ENCODE measurements at places on chromosomes 6 and 20. TPM values are rescaled to one million over a fixed set of nuclear protein-coding genes. Genes with fewer than 3 reads are reported as not detected.

The SIRPD gene
- not detected for polyA plus RNA-seq

The CAGE1 gene
- 0.09 TPM for polyA plus RNA-seq

The SLCO4A1 gene
- polyA plus RNA-seq, result 6.8 TPM

The PPP1R16B gene
- polyA plus RNA-seq, result 6.5 TPM

GRCh38 chr20:298776-299391, 1.5 kb downstream of the ZCCHC3 start:
- DNase-seq, result no peak

GRCh38 chr6:22108199-22108598, 188.6 kb downstream of the PRL start:
- no peak for DNase-seq

- peak; percentile 29 for DNase-seq
Measured at GRCh38 chr6:57173056-57173885, 1.1 kb downstream of the BAG2 start.

DNA sequence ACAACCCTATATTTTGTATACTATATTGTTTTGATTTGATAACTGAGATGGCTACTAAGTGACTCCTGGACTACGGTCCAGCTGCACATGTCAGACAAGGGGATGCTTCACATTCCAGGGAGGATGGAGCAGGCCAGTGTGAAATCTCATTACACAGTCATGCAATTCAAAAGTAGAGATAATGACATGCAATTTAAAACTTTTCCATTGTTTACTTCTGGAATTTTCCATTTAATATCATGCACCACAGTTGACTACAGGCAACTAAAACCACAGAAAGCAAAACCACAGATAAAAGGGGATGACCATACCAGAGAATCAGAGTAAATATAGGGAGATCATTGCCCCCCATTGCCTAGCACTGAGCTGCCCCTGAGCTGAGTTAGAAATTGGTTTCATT, 366.4 kb downstream of the BTBD9 start:
- DNase-seq, result no peak

DNA sequence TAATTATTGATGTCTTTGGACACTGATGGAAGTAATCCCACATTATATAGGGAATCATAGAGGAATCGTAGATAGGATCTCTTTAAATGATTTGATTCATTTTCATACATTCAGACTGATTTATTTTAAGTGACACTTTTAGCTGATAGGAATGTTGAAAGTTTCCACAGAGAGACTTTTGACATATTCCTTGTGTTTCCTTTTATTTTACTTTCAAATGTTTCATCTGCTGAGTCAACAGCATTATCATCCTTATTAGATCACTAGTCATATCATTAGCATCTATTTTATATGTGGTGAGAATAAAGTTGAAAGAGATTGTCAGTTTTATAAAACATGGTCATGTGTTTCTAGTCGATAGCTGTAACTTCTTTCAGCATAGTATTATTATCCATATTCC, 13.4 kb downstream of the DCBLD1 start:
- DNase-seq, result no peak

- no peak for DNase-seq
Measured at GRCh38 chr6:6863970-6864639, 243.7 kb upstream of the RREB1 start.

DNA sequence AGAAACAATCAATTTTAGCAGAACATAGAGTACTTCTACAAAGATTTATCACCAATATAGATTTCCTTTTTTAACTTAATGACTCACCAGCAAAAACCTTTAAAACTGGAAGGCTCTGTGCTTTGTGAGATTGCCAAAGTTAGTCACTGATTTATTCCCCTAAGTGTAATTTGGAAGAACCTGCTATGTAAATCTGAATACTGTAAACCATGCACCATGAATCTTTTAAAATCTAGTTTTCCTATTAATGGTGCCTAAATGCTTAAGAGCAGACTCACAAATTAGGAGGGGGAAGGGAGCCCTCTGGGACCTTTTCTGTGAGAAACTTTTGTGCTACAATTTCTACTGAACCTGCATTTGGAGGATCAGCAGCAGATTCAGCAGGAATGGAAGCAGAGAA, 57.8 kb upstream of the PNRC1 start:
- peak; percentile 60 for DNase-seq

- no peak for DNase-seq
Measured at GRCh38 chr20:46214824-46215488, 93.3 kb downstream of the CDH22 start.

DNA sequence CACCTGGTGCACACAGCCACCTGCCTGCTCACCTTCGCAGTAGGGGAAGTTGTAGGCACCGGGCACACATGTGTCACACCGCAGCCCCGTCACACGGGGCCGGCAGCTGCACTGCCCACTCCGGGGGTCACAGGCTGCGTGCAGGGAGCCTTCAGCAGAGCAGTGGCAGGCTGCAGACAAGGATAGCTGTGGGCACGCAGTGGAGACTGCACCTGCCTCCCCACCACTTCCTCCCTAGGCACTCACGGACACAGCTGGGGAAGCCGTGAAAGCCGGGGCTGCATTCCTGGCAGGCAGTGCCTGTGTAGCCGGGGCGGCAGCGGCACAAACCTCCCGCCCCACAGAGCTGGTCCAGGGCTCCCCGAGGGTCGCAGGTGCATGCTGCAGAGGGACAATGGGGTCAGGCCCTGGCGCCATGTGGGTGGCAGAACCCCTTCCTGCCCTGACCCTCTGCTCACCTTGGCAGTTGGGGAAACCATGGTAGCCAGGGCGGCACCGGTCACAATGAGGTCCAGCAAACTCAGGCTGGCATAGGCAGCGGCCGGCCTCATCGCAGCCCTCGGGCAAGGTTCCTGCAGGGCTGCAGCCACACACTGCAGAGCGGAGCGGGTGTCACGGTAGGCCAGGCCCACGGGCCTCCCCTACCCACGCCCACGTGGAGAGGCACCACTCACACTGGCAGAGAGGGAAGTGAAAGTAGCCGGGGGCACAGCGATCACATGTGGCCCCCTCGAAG, 29.4 kb downstream of the LAMA5 start:
- no peak for DNase-seq

DNA sequence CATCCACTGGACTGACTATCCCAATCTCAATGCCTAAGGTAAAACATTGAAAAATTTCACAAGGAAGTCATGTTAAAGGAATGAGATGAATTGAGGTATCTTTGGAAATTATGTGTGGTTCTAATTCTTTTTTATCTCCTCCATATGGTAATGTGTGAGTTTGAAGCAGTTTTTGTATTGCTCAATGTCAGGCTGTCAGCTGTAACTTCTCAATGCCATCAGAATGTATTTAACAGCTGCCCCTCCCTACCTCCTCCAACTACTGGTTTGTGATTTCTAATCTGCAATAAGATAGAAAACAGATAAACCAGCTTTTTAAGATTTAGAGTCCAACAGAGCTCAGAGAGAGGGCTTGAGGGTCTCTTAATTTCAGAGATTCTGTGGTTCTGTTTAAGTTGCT, 1005.8 kb upstream of the ADGRB3 start:
- no peak for DNase-seq

GRCh38 chr20:16803965-16804792, 56.0 kb downstream of the OTOR start:
- peak; percentile 29 for DNase-seq

GRCh38 chr6:158464483-158464882, 95.4 kb upstream of the TMEM181 start:
- DNase-seq, result no peak

DNA sequence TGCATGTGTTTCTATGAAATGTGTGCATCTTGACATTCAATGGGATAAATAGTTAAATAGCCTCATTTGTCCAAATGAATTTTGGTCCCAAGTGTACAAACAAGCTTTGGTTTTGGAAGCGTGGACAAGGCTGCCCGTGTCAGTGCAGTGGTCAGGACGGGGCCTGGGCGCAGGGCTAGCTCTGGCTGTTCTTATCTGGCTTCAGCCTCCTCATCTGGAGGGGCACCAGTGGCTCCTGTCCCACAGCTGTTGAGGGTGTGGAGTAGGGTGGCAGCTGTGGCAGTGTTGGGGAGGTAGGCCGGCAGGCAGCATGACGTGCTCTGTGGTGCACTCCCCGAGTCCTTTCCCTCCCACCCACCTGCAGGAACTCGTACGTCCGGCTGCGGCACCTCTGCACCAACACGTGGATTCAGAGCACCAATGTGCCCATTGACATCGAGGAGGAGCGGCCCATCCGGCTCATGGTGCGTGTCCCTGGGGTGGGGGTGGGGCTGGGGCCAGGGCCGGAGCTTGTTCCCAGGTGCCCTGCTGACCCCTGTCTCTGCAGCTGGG, 43.5 kb downstream of the ITPR3 start:
- DNase-seq, result no peak

DNA sequence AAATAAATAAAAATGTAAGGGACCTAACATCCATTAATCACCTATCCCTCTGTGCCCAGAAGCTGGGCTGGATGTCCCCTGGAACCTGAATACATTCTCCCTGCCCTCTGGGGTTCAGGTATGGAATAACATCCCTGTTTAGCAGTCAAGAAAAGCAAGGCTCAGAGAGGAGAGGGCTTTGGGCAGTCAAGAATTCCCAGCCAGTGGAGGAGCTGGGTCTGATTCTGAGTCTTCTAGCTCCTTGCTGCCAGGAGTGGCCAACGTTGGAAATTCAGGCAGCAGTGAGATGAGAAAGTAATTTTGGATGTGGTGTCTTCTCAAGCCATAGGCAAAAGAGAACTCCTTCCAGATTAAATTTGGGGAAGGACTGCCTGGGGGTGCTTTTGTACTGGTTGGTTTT, 42.6 kb upstream of the ZNFX1 start:
- DNase-seq, result no peak

DNA sequence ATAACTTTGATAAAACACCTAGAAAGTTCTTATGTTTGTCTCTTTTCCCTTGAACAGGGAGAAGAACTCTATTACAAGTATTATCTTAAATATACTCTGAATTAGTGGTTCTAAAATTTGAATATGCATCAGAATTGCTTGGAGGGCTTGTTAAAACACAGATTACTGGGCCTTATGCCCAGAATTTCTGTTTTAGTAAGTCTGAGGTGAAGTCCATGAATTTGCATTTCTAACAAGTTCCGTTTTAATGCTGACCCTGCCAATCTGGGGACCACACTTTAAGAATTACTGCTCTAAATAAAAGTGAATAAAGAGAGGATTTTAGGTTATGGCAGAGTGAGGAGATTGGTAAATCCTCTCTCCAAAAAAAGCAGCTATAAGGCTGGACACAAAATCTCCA, 168.1 kb upstream of the FLRT3 start:
- DNase-seq, result no peak

GRCh38 chr20:10436053-10436699, 1.1 kb downstream of the SLX4IP start:
- DNase-seq, result no peak

- no peak for DNase-seq
Measured at GRCh38 chr6:111943726-111944125, 70.5 kb upstream of the FYN start.

DNA sequence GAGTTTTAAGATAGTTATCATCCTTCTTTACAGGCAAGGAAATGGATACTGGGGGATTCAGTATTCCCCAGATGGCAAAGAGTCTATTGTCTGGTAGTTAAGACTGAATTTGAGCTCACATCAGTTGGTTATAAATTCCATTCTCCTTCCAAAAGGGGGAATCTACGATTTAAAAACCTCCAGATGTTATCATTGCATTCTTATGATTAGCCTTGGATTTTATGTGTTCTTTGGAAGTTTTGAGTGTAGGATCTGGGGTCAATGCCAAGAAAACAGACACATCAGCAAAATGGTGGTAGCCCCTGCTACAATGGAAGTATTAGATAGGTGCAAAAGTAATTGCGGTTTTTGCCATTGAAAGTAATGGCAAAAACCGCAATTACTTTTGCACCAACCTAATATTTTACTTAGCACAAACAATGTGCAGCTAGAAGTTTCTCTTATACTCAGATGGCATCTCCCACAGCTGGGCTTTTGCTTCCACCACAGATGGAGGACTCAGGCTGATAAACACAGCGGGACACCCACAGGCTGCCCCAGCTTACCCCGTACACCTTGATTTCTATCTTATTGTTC, 168.2 kb upstream of the RIN2 start:
- no peak for DNase-seq

GRCh38 chr6:75892384-75892783, 143.3 kb downstream of the MYO6 start:
- no peak for DNase-seq

DNA sequence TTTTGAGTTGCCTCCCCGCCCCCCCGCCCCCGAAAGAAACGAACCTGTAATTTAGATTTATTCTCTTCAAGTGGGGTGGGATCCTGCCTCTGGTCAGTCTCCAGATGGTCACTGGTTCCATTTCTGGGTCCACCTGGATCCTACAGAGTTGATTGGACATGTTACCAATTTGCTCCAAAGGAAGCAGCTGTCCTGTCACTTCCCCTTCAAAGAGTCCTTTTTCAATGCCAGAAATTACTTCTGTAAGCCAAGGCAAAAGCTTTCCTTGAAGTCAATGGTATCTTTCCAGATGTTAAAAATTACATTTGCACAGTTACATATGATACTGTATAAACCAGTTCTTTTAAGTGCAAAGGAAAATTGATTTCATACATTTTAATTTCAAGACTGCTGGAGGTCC, 12.0 kb upstream of the ANKRD60 start:
- no peak for DNase-seq

- no peak for DNase-seq
Measured at GRCh38 chr20:43914311-43915210, at the start of gene TOX2. Gene TOX2 (plus strand): TSS chr20:43914852. CDS start chr20:43914892, 40 bp downstream.

DNA sequence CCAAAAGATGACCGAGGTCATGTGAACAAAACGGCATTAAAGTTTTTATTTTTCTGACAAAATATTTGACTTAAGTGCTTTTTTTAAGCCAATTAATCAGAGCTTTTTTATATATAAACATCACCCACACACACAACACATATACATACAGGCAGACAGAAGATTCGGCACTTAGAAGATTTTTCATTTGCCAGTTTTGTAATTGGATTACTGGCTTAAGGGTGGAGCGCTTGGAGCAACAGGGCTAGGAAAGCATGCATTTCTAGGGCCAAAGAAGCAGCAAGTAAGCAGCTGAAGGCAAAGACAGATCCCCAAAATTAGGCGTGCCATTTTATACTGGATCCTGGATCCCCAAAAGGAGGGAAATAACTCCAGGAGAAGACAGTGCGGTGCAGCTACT, 30.3 kb downstream of the SAMD5 start:
- no peak for DNase-seq

DNA sequence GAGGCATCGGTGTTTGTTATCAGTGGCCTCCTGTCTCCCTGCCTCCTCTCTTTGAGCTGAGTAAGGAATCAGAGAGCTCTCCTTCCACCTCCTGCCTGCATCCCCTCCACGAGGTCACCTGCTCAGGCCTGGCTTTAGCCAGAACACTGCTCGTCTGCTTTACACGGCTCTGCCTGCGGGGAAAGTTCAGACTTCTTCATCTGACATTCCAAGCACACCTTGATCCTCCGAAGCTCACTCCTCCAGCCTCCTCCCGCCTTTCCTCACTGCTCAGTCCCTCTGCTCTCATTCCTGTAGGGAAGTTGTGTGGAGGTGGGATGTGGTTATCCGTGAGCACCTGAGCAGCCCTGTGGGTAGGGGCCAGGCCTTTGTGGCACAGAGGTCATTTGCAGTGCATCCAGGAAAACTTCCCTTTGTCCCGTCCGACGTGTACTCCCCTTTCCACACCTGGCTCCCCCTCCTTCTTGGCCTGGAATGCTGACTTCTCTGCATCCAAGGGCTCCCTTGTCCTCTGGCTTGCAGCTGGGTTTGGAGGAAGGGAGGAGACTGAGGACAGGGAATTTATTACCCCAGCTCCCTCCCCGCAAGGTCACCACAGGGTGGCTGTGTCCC, 12.8 kb upstream of the CCDC167 start:
- no peak for DNase-seq
